ENCODE measurements at places on chromosomes 4 and X.

DNA sequence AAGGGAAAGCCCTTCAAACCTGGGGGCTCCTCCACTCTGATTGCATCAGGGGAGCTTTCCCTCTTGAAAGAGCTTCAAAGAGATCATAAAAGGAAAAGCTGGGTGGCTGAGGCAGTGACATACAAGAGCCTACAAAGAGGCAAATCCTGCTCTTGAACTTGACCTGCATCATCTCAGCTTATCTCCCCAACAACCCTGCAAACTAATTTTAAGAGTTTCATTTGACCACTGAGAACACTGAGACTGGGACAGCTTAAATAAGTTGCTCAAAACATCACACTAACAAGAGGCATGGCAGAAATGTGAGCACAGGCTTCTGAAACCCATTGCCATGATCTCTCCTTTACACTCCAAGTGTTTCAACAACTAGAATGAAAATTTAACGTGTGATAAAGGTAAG, 101.6 kb upstream of the PPARGC1A start:
- no peak for DNase-seq
- no peaks in the 10 kb centered on the region for H3K27me3 ChIP-seq
- H3K27ac ChIP-seq = no peak overlapping the region
- H3K4me1 ChIP-seq = no peaks in the 10 kb centered on the region
- H3K36me3 ChIP-seq = no peaks in the 10 kb centered on the region

DNA sequence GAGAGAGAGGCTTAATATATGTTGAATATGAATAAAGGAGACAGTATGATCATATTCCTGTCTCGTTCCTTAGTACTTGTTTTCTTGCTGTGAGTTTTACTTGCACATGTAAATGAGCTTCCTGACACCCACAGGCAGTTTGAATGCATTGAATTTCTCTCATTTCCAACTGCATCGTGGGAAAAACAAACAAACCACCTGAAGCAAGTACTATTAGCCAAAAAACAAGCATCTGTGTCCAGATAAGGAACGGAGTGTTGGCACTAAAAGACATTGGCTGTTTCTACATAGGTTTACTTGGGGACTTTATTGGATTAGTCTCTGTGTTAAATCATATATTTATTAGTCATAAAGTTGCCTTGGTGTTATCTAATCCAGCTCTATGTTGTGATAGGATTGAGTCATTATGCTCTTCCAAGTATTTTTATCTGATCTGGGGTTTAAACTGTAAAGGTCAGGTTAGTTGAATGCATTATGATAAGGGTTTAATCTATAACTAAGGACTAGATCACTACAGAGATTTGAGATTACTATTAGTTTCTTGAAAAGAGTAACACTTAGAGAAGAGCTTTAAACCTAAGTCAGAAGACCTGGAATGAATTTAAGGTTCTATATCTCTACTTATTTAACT, 339.0 kb upstream of the SPANXN4 start:
- no peak overlapping the region for H3K27ac ChIP-seq
- DNase-seq = no peak
- H3K4me3 ChIP-seq = no peak overlapping the region
- no peaks in the 10 kb centered on the region for H3K4me1 ChIP-seq
- H3K27me3 ChIP-seq = no peaks in the 10 kb centered on the region

DNA sequence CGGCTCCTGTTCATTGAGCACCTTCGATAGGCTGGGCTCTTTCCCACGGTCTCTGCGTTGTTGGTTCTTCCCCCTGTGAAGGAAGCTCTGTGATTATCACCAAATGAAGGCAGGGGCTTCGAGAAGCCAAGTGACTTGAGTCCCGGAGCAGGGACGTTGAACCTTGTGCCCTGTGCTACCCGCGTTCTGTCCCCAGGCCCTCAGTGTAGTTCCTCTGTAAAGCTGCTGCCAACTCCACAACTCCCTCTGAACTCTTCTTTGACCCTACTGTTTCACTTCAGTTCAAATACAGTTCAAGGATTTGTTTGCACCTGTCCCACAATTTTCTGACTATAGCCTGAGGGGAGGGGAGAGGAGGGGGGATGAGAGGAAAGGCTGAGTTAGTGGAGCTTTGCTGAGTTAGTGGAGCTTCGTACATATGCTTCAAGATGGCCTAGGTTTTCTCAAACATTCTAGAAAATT, 635 bp upstream of the PHF8 start:
- H3K27ac ChIP-seq = peak overlapping the region; percentile 70
- DNase-seq = no peak

- no peaks in the 10 kb centered on the region for H3K36me3 ChIP-seq
- no peaks in the 10 kb centered on the region for H3K27me3 ChIP-seq
- no peaks in the 10 kb centered on the region for H3K4me1 ChIP-seq
- H3K27ac ChIP-seq = no peak overlapping the region
- no peak overlapping the region for H3K4me3 ChIP-seq
Measured at GRCh38 chrX:69568828-69569227, 47.1 kb upstream of the EDA start.

GRCh38 chr4:143558823-143559756, 45.6 kb downstream of the SMARCA5 start:
- H3K4me3 ChIP-seq = peak overlapping the region; percentile 79
- peaks cover 12% of the 10 kb centered on the region for H3K36me3 ChIP-seq
- H3K27me3 ChIP-seq = no peaks in the 10 kb centered on the region
- H3K4me1 ChIP-seq = peaks cover 3% of the 10 kb centered on the region
- peak overlapping the region; percentile 70 for H3K27ac ChIP-seq

DNA sequence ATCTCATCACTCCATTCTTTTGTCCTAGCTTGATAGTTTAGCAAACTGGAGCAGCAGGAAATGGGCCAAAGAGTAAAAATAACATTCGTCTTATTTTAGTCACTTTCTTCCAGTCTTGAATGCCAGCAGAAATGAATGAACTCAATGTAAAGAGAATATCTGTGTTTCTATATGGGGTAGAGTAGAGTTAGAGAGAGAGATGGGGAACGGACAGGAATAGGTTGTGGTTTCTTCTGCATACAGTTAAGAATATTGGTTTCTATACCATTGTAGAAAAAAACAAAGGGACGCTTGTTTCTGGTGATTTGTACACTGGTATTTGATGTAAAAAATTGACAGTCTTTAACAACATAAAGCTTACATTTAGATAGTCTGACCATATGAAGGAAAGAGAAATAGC, 8.9 kb downstream of the GPR174 start:
- peaks cover 11% of the 10 kb centered on the region for H3K4me1 ChIP-seq
- DNase-seq = no peak
- no peaks in the 10 kb centered on the region for H3K36me3 ChIP-seq
- H3K4me3 ChIP-seq = no peak overlapping the region

- no peak overlapping the region for H3K4me3 ChIP-seq
- H3K27ac ChIP-seq = no peak overlapping the region
- no peaks in the 10 kb centered on the region for H3K36me3 ChIP-seq
- H3K4me1 ChIP-seq = no peaks in the 10 kb centered on the region
Measured at GRCh38 chr4:129822701-129823100, 726.7 kb downstream of the C4orf33 start.

GRCh38 chr4:83115000-83115399, 471 bp upstream of the PLAC8 start:
- no peaks in the 10 kb centered on the region for H3K27me3 ChIP-seq
- no peaks in the 10 kb centered on the region for H3K36me3 ChIP-seq
- H3K4me1 ChIP-seq = peaks cover 15% of the 10 kb centered on the region
- H3K4me3 ChIP-seq = no peak overlapping the region

GRCh38 chr4:40502934-40503333, 126.7 kb downstream of the RBM47 start:
- no peaks in the 10 kb centered on the region for H3K27me3 ChIP-seq
- no peak overlapping the region for H3K27ac ChIP-seq
- H3K4me3 ChIP-seq = no peak overlapping the region
- no peaks in the 10 kb centered on the region for H3K36me3 ChIP-seq
- no peaks in the 10 kb centered on the region for H3K4me1 ChIP-seq

GRCh38 chr4:47669946-47670345, 167.9 kb downstream of the CORIN start:
- DNase-seq = no peak
- H3K4me1 ChIP-seq = peaks cover 1% of the 10 kb centered on the region
- H3K4me3 ChIP-seq = no peak overlapping the region
- no peaks in the 10 kb centered on the region for H3K27me3 ChIP-seq
- no peak overlapping the region for H3K27ac ChIP-seq

DNA sequence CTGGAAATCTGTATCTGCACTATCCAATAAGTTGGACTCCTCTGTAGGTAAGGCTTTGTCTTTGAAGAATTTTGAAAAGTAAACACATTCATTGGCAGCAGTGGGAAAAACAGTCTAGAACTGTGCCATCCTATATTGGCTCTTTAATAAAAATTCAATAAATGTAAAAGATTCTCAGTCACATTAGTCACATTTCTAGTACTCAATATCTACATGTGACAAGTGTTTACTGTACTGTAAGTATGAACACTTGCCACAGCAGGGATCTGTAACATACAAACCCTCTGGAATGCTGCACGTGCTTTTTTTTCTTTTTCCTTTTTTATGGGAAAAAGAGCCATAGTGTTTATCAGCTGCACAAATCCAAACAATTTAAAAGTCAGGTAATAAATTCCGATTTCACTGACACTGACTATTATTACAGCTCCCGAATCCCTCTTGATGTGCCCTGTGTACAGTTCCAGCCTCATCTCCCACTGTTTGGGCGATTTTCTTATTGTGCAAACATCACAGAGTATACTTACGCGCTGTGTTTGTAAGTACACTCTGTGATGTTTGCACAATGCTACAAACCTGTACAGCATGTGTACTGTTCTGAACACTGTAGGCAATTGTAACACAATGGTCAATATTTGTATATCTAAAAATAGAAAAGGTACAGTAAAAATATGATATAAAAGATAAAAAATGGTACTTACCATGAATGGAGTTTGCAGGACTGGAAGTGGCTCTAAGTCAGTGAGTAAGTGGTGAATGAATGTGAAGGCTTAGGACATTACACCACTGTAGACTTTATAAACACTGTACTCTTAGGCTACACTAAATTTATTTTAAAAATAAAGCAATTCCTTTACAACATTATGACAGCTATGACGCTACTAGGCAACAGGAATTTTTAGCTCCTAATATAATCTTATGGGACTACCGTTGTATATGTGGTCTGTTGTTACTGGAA, 8.7 kb downstream of the PYURF start:
- H3K4me1 ChIP-seq = no peaks in the 10 kb centered on the region
- no peak overlapping the region for H3K27ac ChIP-seq
- H3K27me3 ChIP-seq = no peaks in the 10 kb centered on the region
- no peak overlapping the region for H3K4me3 ChIP-seq
- H3K36me3 ChIP-seq = peaks cover 2% of the 10 kb centered on the region
- no peak for DNase-seq

DNA sequence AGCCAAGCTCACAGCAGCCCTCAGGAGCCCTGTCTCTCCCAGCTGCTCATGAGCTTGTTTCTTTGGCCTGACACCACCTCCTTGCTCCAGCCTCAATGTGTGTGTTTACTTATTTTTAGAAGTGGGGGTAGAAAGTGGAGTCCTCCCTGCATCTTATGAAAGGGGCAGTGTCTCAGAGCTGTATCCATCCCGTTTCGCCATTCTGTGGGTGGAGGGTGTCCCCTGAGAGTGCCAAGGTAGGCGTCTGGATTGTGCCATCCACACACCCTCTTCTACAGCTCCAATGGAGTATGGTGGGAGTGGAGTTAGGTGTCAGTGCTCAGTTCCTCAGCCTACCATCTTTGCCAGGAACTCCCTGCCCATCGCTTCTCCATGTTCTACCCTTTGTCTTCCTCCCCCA, 8.3 kb downstream of the SPON2 start:
- H3K36me3 ChIP-seq = no peaks in the 10 kb centered on the region
- DNase-seq = no peak
- no peaks in the 10 kb centered on the region for H3K27me3 ChIP-seq
- H3K4me3 ChIP-seq = no peak overlapping the region

DNA sequence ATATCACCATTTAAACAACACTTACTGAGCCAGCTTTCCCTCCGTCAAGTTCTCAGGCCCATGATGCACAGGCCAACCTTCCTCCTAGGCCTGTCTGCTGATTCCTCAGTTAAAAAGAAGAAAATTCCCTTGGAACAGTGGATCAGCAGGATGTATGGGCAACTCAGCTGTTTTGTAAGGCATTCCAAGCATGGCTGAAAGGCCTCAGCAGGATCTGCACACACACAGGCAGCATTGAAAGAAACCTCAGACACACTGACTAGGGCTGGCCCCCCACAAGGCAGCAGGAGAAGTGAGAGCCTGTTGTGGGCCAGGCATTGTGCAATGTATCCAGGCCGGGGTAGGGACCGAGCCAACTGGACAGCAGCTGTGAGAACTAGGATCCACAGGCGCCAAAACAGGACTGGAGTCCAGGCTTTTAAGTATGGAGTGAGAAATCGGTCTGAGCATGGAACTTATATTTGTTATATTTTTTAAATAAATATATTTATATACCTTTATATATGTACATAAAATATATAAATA, 171.4 kb downstream of the NWD2 start:
- H3K27me3 ChIP-seq = no peaks in the 10 kb centered on the region
- H3K4me1 ChIP-seq = no peaks in the 10 kb centered on the region
- H3K27ac ChIP-seq = no peak overlapping the region
